Stimulated activated CD8-positive, alpha-beta memory T cell treated with anti-CD3 and anti-CD28 coated beads, Interleukin-7, amount 100 ng/mL, for 48 hours (primary cell): ENCODE measurements at places on chromosomes 3 and 15.

GRCh38 chr3:31249545-31249944 is 283.2 kb upstream of the STT3B start:
- DNase-seq = no peak

- DNase-seq = no peak
Measured at GRCh38 chr3:78041486-78041885, 1001.6 kb downstream of the ROBO2 start.

DNA sequence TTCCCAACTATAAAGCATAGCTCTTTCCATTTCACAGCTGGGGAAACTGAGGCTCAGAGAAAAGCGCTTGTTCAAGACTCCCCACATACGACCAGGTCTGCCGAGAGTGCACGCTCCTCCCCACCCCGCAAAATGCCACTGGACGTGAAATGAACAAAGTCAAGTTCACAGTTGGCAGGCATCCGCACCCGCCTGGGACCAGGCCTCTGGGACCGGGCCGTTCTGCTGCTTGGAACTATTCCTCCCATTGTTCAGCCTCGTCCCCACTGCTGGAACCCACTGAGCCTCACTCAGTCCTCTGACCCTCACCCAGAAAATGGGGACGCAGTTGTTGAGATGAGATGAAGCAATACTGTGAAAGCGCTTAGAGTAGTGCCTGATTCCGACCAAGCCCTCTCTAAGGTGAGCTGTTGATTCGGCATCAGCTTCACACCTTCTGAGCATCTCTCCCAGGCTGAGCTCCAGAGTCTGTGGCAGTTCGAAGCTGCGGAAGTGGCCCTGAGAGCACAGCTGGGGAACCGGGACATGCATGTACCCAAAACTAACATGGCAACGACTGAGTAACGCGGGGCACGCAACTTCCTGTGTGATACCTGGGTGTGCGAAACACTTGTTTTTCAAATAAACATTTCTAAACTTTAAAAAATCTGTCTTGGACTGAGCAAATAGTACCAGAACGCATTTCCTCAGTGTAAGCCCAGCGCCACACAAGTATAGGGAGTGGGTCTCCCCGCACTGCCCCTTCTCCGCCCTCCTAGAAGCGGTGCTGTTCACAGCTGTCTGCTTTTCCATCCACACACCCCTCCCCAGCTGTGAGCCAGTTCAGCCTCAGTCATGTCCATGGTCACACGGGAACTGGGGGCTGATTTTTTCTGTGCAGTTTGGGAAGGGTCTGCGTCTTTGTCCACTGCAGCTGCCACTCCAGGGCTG is 93.4 kb downstream of the CHSY1 start:
- DNase-seq = no peak

GRCh38 chr3:23219117-23219516 is 16.0 kb downstream of the UBE2E2 start:
- no peak for DNase-seq

DNA sequence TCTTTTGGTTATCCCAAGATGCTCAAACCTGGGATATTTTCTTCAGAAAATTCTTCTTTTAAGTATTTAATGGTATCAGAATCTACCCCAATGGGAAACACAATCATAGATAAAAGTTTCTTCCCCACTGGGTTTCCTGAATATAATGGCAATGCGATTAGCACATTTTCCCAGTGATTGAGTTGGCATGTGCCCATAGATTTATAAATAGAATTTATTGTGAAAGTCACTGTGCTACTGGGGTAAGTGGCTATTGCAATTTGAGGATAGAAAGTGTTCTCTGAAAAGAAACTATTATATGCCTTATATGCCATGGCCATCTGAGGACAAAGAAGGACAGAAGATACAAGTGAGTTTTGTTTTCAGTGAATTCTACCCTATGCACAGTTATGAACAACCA is 99.0 kb upstream of the RBMS3 start:
- no peak for DNase-seq

- DNase-seq = no peak
Measured at GRCh38 chr15:24966364-24967103, 11.7 kb downstream of the SNRPN start.

GRCh38 chr15:26178640-26179220 is 315.6 kb upstream of the ATP10A start:
- no peak for DNase-seq

GRCh38 chr3:50436114-50436674 is 67.2 kb downstream of the CACNA2D2 start:
- DNase-seq = peak; percentile 48
